ENCODE measurements at places on chromosomes 4 and X.
A peak's percentile ranks its signal among the peaks of the same experiment; 100 is the strongest.

DNA sequence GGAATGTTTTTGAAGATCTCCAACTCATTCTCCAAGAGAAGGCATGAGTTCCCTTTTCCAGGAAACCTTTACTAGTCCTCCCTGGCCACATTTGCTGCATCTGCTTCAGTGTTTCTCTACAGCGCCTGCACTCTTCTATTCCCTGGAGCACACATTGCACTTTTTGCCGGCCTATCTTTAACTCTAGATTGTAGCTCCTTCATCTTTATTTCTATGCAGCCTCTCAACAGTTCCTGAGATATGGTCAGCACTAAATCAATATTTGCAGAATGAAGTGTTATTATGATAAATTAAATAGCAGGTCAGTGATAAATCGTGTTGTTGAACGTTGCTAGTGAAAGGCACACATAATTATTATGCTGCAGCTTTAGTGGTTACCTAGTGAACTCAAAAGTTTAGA lies 88.3 kb downstream of the VCX3A start:
- DNase-seq, result no peak

GRCh38 chr4:156778606-156779005 lies 193.0 kb downstream of the PDGFC start:
- no peak for DNase-seq

GRCh38 chr4:187665086-187665485 lies 330.5 kb upstream of the ZFP42 start:
- DNase-seq, result no peak

- DNase-seq, result no peak
Observed at GRCh38 chr4:95499291-95499696, 49.5 kb downstream of the UNC5C start.

DNA sequence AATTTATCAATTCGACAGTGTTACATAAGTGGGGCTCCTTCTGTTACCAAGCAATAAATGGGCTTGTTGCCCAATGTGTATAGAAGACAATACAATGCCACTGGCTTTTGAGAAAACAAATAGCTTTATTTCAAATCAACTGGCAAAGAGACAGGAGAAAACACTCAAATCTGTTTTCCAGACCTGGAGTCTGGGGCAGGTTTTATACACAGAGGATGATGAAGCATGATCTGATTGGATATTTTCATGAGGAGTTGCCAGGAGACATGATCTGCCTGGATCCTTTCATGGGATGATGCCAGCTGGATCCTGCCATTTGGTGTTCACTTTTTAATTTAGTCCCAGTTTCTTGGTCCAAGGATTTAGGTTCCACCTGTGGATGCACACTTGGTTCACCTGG lies 287.9 kb downstream of the CXXC4 start:
- DNase-seq, result no peak

DNA sequence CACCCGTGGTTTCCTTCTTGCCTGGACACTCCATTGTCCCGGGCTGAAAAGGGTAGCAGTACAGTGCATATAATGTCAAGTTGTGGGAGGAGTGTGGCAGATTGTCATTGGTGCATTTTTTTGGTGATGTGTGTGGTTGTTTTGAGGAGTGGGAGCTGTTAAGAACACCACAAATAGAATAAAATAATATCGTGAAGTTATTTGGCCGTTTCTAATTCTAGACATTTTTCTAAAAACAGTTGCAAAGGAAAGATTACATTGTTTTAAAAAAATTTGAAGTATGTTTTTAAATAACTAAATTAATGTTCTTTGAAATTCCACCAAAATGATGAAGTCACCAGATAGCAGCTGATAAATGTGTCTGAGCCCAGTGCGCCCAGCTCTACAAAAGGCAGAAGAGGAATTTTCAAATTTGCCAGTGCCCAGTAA lies 1.3 kb downstream of the PKD2 start:
- no peak for DNase-seq

GRCh38 chr4:42151568-42152506 lies 618 bp downstream of the BEND4 start:
- no peak for DNase-seq

GRCh38 chrX:78375894-78376293 lies 48.5 kb upstream of the CYSLTR1 start:
- DNase-seq, result no peak

DNA sequence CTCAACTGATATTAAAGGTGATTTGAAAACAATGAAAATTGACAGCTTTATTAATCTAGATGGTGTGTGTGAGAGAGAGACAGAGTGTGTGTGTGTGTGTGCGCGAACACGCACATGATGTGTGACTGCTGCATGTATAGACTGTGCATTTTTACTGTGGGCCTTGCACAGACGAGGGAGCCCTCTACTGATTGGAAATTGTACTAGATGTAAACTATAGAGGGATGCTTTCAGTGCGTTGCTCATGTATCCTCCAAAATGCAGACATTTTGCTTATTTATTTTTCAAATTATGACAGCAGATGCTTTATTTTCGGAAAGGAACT lies 168.4 kb upstream of the GK2 start:
- DNase-seq, result no peak

DNA sequence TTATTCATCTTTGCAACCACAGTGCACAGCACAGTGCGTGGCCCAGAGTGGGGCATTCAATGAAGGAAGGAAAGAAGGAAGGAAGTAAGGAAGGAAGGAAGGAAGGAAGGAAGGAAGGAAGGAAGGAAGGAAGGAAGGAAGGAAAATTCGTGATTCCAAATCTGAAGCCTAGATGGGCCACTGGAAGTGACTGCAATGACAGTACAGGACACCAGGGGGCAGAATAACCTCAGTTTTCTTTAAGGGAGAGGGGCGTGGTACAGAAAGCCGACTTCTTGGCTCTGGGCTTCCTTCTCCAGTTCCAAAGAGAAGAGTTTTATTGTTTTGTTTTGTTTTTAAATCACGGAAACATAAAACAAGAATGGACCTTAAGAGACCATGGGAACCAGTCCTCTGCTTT lies 47.8 kb downstream of the APLN start:
- DNase-seq, result peak; percentile 51

- no peak for DNase-seq
Observed at GRCh38 chr4:3203971-3204431, 45.0 kb upstream of the MSANTD1 start.

DNA sequence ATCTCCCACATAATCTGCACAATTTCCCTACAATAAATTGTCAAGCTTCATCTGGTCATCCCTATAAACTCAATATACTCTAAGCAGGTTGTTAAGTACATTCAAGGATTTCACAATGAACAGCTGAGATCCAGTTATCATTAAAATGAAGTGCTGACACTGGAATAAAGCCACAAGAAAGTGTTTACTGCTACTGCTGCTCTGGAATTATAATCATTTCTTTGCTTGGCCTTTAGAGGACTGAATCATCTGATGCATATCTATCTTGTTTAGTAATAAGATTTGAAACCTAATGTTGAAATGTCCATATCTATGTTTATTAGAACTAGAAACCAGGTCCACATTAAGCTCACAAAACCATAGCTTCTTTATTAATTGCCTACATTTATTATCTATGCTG lies 338.6 kb upstream of the ZFP42 start:
- DNase-seq, result no peak

- DNase-seq, result no peak
Observed at GRCh38 chr4:40190880-40191815, 5.7 kb upstream of the RHOH start.

DNA sequence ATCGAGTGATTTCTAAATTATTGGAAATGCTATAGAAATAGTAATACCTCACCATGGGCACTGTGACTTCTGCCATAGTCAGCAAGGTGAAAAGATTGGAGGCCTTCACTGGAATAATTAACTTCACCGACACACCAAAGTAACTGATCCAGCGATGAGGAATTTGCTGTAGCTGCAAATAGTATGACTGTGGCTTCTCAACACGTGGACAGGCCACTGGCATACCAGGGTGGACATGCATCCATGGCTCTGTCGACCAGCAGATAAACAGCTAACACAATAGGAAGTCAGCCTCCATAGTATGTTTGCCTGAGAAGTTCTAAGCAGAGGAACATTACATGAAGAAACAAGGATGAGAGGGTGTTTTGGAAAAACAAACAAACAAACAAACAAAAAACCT lies 10.9 kb upstream of the FAT4 start:
- DNase-seq, result no peak

GRCh38 chr4:158826882-158827281 lies 58.1 kb downstream of the FNIP2 start:
- no peak for DNase-seq

DNA sequence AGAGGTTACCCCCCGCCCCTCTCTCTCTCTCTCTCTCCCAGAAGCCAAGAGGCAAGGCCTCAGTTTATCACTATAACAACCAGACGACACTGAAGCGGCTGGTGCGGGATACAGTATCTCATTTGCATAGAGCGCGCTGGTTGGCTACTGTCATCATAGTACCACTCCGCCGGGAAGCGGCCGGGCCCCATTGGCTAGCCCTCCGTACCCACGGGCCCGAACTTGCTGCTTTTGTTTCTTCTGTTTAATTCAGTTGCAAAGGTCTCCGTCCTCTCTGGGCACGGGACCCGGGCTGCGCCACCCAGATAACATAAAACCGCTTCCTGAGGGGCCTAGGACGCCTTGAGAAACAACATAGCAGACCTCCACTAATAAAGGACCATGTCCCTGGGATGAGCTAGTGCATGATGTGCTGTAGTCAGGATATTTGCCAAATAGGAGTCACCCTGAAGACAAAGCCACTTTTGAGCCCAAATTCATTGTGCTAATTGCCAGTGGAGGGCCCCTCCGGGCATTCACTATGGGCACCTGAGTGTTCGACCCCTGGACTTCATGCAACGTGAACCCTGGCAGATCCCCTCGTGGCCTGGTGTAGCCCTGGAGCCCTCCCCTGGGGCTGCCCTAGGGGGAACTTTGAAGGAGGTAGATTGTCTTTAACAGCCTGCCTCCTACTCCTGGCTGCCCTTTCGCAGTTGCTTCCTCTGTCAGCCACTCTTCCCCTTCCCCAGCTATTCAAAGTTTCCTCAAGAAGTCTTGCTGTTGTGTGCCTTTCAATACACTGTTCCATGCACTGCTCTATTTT lies at the start of gene PCYT1B:
Gene PCYT1B, minus strand, starts transcription at position 91 of the 802 bp plus-strand sequence. CDS start 242 bp downstream, outside the sequence.
- peak; percentile 30 for DNase-seq

DNA sequence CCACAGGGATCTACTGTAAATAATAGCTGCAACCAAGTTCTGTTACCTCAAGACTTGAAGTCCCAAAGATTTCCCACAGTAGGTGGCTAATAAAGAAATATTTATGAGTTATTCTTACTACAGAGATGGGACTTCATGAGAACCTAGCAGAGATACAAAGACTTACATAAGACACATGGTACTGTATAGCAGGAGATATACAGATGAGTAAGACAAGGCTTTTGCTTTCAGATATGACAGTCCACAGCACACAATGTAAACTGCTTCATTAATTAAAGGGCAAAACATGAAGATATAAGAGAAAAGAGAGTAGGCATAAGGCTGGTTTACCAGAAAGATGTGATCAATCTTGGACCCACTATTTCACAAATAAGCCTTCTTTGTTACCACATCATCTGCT lies 6.6 kb downstream of the ANKRD17 start:
- DNase-seq, result no peak

DNA sequence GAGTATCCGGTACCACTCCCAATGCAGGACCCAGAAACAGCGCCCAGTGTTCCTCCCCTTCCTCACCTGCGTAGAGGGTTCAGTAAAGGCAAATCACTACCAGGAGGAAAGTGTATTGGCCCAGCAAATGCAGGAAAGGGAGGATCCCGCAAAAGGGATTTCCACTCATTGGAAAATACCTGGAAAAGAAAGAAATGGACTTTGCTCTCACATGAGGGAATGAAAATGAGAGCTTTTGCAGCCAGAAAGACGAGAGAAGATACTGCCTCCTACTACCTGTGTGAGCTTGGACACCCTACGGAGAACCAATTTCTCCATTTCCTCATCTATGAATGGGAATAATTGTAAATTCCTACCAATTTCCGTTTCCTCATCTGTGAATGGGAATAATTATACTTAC lies 184.1 kb upstream of the PPARGC1A start:
- DNase-seq, result no peak

- no peak for DNase-seq
Observed at GRCh38 chr4:121784975-121785374, 16.1 kb upstream of the EXOSC9 start.

DNA sequence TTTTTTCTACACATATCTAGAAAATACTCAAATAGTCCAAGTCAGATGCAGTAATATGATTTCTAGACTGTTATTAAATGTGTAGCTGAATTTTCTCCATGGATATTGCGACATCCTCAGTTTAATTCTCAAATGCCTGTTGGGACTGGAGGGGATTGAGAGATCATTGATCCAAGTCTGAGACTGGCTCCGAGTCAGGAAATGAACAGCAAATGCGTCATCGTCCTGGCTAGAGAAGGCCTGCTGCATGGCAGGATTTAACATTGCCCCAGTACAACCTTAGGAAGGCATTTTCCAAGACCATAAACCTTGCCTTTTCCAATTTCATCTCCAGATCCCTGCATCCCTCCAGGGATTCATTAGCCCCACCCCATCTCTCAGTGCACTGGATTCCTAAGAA lies 56.6 kb upstream of the SLC6A14 start:
- DNase-seq, result no peak

DNA sequence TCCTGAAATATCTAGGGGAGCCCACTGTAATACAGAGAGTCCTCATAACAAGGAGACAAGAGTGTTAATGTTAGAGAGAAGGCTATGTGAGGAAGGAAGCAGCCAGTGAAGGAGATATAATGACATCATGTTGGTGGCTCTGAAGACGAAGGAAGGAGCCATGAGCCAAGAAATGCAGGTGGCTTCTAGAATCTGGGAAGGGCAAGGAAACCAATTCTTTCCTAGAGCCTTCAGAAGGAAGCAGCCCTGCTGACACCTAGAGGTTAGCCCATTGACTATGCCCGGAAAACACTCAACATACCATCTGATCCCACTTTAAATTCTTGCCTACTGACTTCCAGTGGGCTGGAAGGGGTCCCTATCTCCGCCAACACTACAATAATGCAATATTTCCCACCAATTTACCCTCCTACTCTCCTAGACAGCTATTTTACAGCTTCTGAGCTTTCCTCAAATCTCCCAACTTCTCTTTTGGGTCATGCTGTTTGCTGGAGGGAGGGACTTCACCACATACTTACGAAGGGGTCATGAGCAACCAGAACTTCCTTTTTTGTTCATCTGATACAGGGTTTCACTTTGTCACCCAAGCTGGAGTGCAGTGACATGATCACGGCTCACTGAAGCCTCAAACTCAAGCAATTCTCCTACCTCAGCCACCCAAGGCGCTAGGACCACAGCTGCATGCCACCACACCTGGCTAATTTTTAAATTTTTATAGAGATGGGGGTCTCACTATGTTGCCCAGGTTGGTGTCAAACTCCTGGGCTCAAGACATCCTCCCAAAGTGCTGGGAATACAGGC lies 25.2 kb upstream of the G3BP2 start:
- peak; percentile 1 for DNase-seq

DNA sequence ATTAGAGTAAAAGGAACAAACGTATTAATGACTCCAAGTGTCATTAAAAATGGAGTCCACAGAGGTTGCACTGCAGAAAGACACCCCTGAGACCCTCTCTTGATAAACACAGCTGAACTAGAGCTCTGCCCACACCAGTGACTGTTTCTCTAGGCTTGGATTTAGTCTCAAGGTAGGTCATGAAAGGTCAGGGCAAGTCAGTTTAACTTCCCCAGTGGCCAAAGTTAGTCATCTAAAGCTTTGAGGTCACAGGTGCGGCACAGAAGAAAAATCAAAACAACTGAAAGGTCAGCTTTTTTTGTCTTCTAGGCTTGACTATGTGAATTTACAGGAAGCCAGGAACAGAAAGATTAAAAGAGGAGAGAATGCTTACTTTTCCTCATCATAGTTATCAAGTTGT lies 749.6 kb downstream of the RAB28 start:
- DNase-seq, result no peak
